Stimulated activated CD4-positive, alpha-beta T cell treated with anti-CD3 and anti-CD28 coated beads, Interleukin-2, amount 100 ng/mL, for 24 hours (primary cell): ENCODE measurements at places on chromosomes 7 and 10.

DNA sequence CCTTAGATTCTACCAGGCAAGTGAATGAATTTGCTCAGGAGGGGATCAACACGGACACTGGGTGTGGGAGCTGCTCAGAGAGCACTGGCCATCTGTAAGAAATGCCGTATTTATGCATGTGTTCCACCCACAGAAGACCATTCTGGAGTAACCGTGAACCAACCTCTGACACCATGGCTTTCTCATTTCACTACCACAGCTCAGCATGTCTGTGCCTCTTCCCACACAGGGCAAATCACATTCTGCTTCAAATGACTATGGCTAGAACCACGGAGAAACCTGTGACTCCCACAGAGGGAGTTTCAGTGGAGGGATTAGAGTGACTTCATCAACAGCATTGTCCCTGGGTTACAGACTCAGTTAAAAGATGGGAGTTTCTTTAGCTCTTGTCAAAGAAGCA lies 893.4 kb downstream of the XPNPEP1 start:
- DNase-seq: no peak

DNA sequence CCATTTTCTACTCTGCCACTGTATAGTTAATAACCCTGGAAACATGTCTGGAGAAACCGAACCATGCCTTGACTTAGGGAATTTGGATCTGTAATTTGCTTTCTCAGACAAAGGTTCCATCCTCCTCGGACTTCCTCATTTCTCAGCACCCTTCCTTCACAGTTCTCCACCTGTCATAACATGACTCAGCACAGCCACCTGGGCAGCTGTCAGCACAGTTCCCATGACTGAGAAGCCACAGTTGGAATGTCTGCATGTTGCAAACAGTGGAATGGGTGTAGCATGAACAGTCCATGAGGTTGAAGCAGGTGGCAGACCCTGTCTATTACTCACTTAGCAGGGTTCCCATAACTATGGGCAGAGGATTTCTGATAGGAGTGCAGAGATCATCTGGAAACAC lies 634 bp upstream of the OR9A4 start:
- DNase-seq: no peak

DNA sequence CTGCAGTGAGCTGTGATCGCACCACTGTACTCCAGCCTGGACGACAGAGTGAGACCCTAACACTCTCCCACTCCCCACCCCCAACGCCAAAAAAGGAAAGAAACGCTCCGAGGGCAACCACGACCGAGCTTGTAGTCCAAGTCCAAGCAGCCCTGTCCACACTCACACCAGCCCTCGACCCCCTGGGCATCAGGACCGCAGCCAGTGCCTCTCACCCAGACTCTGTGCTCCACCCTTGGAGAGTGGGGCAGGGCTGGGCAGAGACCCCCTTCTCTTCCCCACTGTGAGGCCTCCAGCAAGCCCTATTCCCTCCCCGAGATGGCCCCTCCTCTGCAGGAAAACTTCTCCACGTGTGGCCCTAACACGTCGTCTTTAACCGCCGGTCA lies 82.6 kb downstream of the FOXL3 start:
- DNase-seq: no peak

- DNase-seq: no peak
Observed at GRCh38 chr10:126235091-126235978, 152.9 kb downstream of the ADAM12 start.

DNA sequence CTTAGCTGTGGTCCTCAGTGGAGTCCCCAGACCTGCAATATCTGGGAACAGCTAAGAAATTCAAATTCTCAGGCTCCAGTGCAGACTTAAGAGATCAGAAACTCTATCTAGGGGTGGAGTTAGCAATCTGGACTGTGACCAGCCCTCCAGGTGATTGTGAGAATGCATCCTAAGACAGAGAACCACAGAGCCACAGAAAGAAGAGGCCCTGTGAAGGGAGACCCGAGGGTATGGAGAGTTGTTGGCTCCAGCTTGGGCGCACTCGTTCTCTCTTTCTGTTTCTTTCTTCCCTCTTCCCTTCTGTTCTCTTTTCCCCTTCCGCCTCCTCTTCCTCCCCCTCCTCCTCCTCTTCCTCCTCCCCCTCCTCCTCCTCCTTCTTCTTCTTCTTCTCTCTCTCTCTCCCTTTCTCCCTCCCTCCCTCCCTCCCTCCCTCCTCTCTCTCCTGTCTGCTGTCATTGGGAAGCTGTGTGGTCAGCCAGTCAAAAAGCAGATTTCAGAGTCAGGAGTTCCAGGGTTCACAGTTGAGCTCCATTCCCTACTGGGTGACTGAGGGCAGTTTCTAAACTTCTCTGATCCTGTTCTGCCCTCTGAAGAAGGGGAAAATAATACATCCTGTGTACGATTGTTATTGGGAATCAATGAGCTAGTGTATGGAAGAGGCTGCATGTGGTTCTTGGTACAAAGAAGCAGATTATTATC lies 62.1 kb upstream of the STEAP1B start:
- DNase-seq: no peak

GRCh38 chr7:93957767-93958166 lies 36.2 kb downstream of the GNG11 start:
- no peak for DNase-seq

GRCh38 chr10:132590752-132591121 lies 53.1 kb downstream of the INPP5A start:
- DNase-seq: no peak

GRCh38 chr10:78155722-78156121 lies 122.1 kb downstream of the RPS24 start:
- DNase-seq: no peak
